Esophagus muscularis mucosa (tissue), 4 donors: ENCODE measurements at places on chromosomes 2 and 18. TPM values are rescaled to one million over a fixed set of nuclear protein-coding genes. Genes with fewer than 3 reads are reported as not detected.

Gene MEX3C
- 32.7 TPM for total RNA-seq

GRCh38 chr2:190481339-190481738, 53.2 kb downstream of the NEMP2 start:
- no peak for DNase-seq
- no peaks in the 10 kb centered on the region for H3K27me3 ChIP-seq
- no peak overlapping the region for H3K27ac ChIP-seq
- H3K4me1 ChIP-seq: peaks cover 61% of the 10 kb centered on the region
- H3K36me3 ChIP-seq: no peaks in the 10 kb centered on the region

- no peaks in the 10 kb centered on the region for H3K27me3 ChIP-seq
- no peak for DNase-seq
- H3K36me3 ChIP-seq: no peaks in the 10 kb centered on the region
- no peak overlapping the region for H3K4me3 ChIP-seq
- no peaks in the 10 kb centered on the region for H3K4me1 ChIP-seq
These were observed 88.4 kb downstream of the PMAIP1 start for GRCh38 chr18:59988098-59988706.

DNA sequence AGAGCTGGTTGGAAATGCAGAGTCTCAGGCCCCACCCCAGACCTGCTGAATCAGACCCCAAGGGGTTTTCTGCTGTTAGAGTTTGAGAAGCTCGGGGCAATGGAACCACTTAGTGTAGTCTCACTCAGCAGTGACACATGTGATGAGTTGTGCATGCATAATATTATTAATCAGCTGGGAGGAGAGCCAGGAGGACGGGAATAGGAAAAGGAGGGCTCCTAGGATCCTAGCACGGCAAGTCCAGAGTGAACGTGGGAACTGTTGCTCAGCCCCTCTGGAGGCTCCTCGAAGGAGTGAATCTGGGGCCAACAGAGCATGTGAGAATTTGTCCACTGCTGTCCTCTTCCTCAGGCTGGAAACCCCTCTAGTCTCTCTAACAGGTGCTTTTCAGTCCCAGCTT, 87.1 kb downstream of the HS1BP3 start:
- H3K27ac ChIP-seq: no peak overlapping the region
- H3K4me1 ChIP-seq: peaks cover 24% of the 10 kb centered on the region
- no peaks in the 10 kb centered on the region for H3K27me3 ChIP-seq
- no peak for DNase-seq
- H3K36me3 ChIP-seq: no peaks in the 10 kb centered on the region

DNA sequence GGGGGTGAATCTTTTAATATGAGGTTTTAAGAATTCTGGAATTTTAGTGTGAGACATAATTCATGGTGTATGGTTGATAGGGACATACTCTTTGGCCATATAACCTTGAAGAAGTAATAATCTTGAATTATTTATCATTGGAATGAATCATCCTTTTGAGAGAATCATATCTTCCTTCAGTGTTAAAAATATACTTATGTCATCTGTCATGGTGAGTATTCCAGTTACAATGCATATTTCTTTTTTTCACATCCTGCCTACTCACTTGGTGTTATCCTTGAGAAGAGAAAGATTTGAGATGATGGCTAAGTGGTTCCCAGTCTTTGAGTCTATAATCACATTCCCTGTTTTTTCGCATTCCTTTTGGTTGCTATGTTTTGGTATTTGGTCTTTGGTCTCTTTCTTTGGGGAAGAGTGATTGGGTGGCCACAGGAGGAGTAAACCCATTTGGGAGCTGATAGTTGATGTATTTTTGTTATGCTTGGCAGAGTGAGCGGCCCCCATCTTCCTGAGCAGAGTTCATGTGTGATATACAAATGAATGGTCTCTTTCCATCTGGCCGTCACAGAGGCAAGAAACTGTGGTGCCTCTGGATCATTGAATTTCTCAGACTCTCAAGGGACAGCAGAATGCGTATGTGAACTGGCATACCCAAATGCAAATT, 21.6 kb downstream of the ASAP2 start:
- H3K4me1 ChIP-seq: peaks cover 92% of the 10 kb centered on the region
- no peaks in the 10 kb centered on the region for H3K36me3 ChIP-seq
- DNase-seq: no peak
- H3K27ac ChIP-seq: no peak overlapping the region

DNA sequence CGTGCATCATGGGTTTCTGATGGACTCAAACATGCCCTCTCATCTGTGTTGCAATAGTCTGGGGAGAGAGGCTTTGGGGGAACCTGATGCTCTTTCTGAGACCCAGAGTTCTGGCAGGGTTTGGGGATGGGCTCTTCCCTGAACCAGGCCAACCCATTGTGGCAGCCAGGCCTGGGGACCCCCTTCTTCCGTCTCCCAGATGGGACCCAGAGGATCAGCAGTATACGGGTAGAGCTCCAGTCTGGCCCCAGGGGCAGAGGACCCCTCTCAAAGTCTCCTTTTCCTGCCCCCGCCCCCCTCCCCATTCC, 333.7 kb downstream of the DYSF start:
- H3K27me3 ChIP-seq: no peaks in the 10 kb centered on the region
- no peak overlapping the region for H3K27ac ChIP-seq
- no peak for DNase-seq
- no peaks in the 10 kb centered on the region for H3K36me3 ChIP-seq

Gene STAT1
- 44.2 TPM for total RNA-seq

GRCh38 chr2:11812466-11813248, 66.2 kb downstream of the LPIN1 start:
- H3K4me1 ChIP-seq: no peaks in the 10 kb centered on the region
- H3K4me3 ChIP-seq: no peak overlapping the region
- no peak for DNase-seq
- H3K36me3 ChIP-seq: peaks cover 45% of the 10 kb centered on the region
- H3K27me3 ChIP-seq: no peaks in the 10 kb centered on the region

Gene CKAP2L
- total RNA-seq: not detected

Gene NAT8
- not detected for total RNA-seq

Gene HS6ST1
- total RNA-seq: 62.2 TPM

Gene CD207
- 0.26 TPM for total RNA-seq
